ENCODE measurements at places on chromosomes 1 and 21. TPM values are rescaled to one million over a fixed set of nuclear protein-coding genes. Genes with fewer than 3 reads are reported as not detected.

The TRIM17 gene
- 2.9 TPM for total RNA-seq

The HMGB4 gene
- total RNA-seq: not detected

DNA sequence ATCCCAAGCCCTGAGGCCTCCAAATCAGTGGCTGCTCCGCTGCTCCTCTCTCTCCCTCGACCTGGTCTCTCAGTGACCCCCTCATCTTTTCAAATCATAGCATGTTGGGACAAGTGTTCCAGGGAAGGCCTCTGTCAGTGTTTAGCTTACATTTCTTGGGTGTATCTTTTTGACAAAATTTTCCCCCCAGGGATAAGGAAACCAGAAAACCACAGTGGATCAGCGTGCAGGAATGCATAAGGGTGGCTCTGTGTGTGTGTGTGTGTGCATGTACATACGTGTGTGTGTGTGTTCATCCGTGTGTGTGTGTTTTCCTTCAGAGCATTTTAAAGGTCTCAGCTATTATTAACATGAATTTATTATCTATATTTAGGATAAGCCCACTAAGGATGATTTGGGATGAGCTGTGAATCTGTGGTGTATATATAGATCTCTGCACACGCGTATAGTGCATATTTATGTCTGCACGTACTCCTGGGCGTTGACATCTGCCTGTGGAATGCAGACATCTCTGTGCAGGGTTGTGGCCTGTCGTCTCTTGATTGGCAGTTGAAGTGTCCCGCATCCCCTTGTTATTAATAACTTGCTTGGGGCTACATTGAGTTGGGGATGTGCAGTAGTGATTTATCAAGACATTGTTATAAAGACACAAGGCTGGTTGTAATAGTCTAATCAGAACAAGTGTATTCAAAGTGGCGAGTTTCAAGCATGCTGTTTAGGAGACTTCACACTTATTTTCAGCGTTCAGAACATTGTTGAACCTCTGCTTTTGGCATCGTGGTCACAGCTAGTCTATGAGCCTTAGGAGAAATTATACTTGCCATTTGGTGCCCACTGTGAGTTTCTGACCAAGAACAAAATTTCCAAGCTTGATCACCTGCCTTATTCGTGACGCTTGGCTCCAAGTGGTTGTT is 55.6 kb downstream of the GALNT2 start:
- DNase-seq: no peak

DNA sequence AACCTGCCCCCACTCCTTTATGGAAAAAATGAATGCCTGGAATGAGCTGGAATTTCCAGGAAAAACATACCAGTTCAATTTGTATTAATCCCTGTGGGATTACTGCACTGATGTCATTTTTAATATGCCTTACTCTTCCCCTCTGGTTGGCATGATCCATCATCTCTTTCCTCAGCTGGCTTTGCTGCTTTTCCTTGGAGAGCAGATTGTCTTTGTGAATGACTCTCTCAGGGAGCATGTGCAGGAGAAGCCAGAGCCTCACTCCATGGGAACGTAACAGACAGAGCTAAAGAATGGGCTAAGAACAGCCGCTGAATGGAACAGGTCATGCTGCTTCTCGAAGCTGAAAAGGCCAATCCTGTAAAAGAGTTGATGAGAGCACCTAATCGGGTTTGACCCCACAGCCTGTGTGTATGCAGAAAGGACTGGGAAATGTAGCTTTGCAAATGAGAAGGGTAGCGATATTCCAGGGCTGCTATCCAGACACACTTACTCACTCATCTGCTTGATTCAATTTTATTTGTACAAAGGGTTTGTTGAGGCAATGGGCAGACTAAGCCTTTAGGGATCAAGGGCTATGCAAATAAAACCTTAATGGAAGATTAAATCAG is 20.7 kb downstream of the PHC2 start:
- DNase-seq: no peak

DNA sequence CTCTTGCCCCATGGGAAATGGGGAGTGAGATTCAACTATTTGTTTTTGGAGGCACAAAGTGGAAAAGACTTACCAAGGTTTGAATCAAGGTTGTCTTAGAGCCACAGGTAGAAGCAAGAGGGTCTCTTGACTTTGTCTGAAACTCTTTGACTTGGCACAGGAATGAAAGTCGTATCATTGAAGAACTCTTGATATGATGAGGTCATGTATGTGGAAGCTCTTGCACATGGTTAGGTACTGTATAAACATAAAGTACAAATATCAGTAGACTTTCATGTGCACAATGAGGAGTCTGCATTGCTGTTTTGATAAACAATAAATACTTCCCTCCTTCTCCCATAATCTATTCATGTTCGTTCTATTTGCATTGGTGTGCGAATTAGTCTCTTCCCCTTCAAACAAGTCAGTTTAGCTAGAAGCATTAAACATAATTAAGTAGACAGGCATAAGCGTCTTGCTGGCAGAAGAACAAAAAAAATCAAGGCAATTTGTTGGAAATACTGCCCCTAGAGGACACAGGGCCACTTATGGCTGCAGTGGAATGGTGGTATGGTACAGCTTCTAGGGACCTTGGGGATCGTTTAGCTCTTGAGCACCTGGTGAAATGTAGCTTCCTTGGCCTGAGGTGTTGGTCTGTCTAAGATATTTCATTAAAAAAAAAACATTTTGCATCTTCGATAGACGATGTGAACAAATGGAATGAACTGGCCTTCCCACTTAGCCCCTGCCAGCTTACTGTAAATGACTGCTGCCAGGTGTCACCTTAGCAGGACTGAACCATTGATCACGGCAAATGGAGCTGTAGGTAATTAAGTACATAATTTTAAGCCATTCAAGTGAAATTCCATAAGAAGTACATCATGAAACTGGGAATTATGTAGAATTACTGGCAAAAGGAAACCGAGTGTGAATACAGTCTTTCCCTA is 218.0 kb upstream of the GALNT2 start:
- DNase-seq: no peak

- peak; percentile 63 for DNase-seq
Measured at GRCh38 chr1:203202431-203203245, 16.1 kb upstream of the CHI3L1 start.

The GJA4 gene
- total RNA-seq: 21.1 TPM
